Heart right ventricle (tissue), 16 donors: ENCODE measurements at places on chromosomes 1 and 21. TPM values are rescaled to one million over a fixed set of nuclear protein-coding genes. Genes with fewer than 3 reads are reported as not detected.

Gene KCNH1
- 0.09 TPM for total RNA-seq

Gene LAPTM5
- 14.6 TPM for total RNA-seq

Gene UBL4B
- total RNA-seq: not detected

Gene A3GALT2
- total RNA-seq: not detected

Gene TMPRSS3
- total RNA-seq: 0.42 TPM

Gene ELAVL4
- total RNA-seq: not detected

Gene GUCA2B
- total RNA-seq: not detected

Gene MSH4
- 0.14 TPM for total RNA-seq

Gene FABP3
- total RNA-seq: 2,977 TPM

Gene RRP15
- 24.9 TPM for total RNA-seq

Gene JAM2
- 30.8 TPM for total RNA-seq

Gene SPRR5
- not detected for total RNA-seq

Gene TNFAIP8L2
- total RNA-seq: 5.8 TPM

Gene AKNAD1
- not detected for total RNA-seq

Gene SEMA4A
- total RNA-seq: 2.2 TPM

Gene GORAB
- total RNA-seq: 5.6 TPM

Gene CLIC6
- total RNA-seq: 0.92 TPM

Gene IL12RB2
- total RNA-seq: 0.15 TPM

Gene CD84
- 1.2 TPM for total RNA-seq

Gene TSPAN2
- total RNA-seq: 7.9 TPM

Gene MPC2
- total RNA-seq: 168 TPM

Gene FLG2
- total RNA-seq: not detected

Gene KLHDC8A
- total RNA-seq: not detected

Gene CFHR3
- not detected for total RNA-seq

Gene GCSAML
- not detected for total RNA-seq
